ENCODE measurements at places on chromosomes 13 and 19. TPM values are rescaled to one million over a fixed set of nuclear protein-coding genes. Genes with fewer than 3 reads are reported as not detected.

DNA sequence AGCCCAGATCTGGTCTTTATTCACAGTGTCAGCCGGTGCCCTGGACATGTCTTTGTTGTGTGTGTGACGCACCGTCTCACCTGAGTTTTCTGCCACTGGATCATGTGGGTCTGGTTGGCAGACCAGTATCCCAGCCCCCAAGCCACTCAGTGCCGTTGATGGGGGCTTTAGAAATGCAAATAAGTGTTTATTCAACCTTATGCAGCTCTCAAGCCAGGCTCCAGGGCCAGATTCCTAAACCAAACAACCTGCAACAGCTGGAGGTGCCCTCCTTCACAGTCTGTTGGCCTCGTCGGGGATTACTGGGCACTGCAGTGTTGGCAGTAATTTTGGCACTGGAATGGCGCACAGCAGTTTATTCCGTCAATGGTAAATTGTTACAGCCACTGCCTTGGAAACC, 21.6 kb downstream of the FAM124A start:
- DNase-seq = no peak

GRCh38 chr13:32033744-32034143, 2.2 kb downstream of the FRY start:
- no peak for DNase-seq

The ALKBH6 gene
- 25.1 TPM for total RNA-seq

The ANKRD10 gene
- total RNA-seq = 35.9 TPM

DNA sequence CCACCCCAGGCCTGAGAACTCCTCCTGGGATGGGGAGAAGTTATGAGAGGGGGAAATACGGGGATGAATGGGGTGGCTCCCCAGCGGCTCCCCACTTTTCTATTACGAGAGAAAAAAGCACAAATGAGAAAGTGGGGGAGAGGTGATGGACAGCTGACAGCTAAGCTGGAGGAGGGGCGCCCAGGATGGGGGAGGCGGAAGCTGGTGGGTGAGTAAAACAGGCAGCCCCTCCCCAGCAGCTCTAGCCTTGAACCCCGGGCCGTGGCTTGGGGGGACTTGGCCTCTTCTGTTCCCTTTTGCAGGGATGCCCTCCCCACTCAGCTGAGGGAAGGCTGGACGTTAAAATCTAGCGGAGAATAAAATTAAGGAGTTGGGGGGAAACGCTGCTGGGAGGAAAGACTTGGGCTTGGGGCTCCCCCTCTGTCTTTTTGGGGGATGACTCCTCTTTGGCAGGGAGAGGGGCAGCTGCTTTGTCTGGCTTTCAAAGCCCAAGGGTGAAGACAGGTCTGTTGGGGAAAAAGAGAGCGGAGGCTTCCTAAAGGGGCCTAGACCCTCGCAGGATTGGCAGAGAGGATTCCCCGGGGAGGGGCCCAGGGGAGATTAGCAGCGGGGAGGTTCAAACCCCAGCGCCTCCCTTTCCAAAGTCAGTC, 1.4 kb upstream of the SAMD1 start:
- DNase-seq = no peak

The C13orf42 gene
- total RNA-seq = not detected

- DNase-seq = no peak
These were observed 207.9 kb upstream of the UFM1 start for GRCh38 chr13:38141792-38142191.
